ENCODE measurements at places on chromosomes 6 and 20.

- no peak for DNase-seq
These were observed 95.8 kb downstream of the ZDHHC14 start for GRCh38 chr6:157476797-157477196.

GRCh38 chr6:13913226-13914001 lies 11.3 kb upstream of the RNF182 start:
- no peak for DNase-seq

DNA sequence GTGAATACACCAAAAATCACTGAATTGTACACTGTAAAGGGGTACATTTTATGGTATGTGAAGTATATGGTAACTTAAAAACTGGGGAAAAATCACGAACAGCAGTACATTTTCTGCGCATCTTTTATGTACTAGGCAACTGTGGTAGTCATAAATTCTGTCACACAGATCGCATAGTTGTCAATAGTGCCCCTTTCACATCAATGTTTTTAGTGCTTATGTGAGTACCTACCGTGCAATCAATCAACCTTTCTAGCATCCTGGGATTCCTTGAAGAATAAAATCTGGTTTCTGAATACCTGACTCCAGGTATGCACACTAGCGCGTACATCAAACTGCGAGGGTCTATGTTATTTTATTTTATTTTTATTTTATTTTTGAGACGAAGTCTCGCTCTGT lies 637 bp upstream of the RPF2 start:
- DNase-seq, result no peak

GRCh38 chr20:9025643-9026042 lies 43.2 kb upstream of the PLCB4 start:
- DNase-seq, result no peak

DNA sequence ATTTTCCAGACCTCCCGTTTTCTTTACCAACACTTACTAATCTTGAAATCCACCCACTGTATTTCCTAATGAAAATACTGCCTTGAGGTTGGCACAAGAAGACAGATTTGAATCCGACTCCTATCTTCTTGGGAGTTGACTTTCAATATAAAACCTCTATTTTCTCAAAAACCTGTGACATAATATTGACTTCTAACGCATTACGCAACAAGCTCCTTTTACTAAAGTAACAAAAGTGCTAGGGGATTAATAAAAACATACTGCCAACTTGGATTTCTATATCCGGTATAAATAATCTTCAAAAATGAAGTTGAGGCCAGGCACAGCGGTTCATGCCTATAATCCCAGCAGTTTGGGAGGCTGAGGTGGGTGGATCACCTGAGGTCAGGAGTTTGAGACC lies 382.0 kb downstream of the PREX1 start:
- DNase-seq, result no peak

DNA sequence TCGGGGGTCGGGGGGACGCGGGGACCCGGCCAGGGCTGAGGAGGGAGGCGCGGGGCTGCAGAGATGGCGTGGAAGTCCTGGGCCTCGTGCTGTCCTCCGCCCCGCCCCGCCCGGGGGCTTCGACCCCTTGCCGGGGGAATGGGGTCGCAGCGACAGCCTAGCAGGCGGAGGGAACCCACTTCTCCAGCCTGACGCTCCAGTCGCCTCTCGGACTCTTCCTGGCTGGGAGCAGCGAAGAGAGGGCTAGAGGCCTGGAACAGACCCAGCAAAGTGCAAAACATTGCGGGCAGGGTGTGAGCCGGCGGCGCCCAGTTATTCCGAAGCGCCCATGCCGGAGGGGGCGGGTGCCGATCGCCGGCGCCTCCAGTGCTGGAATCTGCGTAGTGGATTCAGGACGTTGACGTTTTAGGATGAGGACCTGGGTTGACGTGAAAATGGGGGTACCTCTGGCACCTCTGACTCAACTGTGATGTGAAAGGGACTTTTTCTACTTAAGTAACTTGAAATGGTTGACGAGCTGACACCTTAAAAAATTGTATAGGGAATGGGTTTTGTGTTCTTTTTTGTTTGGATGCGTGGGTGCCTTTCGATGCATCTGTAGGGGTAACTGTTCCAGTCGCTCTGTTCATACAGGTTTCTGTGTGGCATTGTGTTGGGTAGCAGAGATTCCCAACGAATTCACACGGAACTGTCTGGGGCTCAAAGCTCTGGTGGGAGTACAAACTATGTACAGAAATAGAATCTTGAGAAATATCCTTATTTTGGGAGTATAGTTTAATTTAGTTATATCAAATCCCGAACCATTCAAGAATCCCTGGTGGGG lies 1.4 kb downstream of the SLC35F1 start:
- DNase-seq, result no peak

DNA sequence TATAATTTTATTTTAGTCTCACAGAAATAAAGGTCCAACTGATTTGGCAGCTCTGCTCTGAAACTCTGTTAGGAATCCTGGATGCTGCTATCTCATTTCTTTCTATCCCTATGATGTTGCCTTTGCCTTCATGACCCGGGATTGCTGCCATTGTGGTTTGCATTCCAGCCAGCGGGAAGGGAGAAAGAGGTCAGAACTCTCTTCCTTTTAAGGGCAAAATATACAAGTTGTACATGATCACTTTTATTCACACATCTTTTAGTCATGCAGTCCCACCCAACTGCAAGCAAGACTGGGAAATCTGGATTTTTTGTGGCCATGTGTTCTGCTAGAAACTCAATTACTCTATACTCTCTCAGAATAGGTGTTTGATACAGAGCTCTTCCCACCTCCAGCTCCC lies 263.1 kb upstream of the ZFP64 start:
- no peak for DNase-seq

- no peak for DNase-seq
These were observed at the start of gene RIPPLY2 for GRCh38 chr6:83853178-83854000. Gene RIPPLY2, plus strand, starts transcription at chr6:83853360. Its CDS starts 57 bp downstream, at chr6:83853417.

GRCh38 chr6:30152910-30153610 lies 8.0 kb downstream of the TRIM10 start:
- DNase-seq, result no peak

DNA sequence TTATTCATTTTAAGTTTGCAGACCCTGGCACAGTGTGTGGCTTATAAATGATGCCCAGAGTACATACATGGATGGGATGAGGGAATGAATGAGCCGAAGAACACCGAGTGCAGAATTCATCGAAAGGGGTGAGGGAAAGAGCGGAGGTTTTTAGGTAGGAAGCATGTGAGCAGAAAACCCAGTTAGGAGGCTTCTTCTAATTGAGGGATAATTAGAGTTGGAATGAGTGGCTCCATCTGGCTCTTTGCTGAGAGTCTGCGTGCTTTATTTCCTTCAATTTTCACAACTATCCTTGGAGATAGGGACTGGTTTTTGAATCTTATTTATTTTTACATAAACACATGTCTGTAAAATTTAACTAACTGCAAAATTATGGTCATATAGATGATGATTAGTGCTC lies 150.7 kb downstream of the DOK5 start:
- no peak for DNase-seq

DNA sequence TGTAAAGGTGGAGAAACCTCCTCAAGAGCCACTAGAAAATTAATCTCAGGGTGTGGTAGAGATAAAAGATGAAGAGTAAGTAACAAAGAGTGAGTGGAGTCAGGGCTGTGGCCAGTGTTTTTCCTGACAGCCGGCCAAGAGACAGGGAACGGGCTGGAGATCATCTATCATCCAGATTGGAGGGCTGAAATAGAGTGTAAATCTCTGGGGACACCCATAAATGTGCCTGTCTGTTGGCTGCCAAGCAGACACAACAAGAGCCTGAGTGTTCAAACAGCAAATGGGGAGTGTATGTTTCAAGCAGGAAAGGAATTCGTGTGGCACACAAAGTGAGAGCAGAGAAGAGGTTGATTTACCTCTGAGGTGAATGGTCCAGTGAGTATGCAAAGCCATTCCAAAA lies 326.4 kb upstream of the KHDRBS2 start:
- no peak for DNase-seq

- no peak for DNase-seq
These were observed 52.7 kb upstream of the PTGIS start for GRCh38 chr20:49620364-49621240.

DNA sequence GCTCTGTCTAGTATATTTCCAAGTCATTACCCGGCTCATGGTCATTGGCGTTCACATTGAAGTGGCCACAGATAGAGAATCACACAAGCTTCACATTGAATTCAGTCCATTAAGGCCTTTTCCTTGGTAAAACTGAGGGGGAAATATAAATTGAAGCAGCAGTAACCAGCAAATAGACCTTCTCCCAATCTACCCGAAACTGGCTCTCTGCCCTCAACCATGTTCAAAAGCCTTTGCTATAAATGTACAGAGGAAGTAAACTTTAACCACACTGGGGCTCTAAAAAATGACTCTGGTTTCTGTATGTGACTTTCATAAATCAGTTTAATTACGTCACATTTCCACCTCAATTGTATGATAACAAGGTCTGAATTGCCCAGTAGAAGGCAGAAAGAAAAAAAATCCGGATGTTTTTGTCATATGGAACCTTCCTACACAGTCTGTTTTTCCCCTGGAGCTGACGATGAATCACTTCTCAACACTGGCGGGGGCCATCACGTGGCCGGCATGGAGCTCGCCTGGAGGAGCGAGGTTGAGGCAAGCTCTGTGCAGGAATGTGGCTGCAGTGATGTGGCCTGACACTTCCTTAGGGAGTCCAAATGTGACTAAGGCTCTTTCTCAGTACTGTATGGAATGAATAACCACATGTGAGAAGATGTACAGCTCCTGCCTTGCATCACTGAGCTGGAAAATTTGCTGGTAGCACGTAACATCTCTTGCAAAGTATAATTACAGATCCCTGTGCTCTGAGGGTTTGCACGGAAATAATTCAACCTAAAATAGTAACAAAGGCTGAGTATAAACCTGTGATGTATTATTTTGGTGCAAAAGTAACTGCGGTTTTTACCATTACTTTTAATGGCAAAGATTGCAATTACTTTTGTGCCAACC lies 58.6 kb upstream of the SNX9 start:
- peak; percentile 50 for DNase-seq

- no peak for DNase-seq
These were observed 654.2 kb upstream of the MAP3K7 start for GRCh38 chr6:91240878-91241603.

DNA sequence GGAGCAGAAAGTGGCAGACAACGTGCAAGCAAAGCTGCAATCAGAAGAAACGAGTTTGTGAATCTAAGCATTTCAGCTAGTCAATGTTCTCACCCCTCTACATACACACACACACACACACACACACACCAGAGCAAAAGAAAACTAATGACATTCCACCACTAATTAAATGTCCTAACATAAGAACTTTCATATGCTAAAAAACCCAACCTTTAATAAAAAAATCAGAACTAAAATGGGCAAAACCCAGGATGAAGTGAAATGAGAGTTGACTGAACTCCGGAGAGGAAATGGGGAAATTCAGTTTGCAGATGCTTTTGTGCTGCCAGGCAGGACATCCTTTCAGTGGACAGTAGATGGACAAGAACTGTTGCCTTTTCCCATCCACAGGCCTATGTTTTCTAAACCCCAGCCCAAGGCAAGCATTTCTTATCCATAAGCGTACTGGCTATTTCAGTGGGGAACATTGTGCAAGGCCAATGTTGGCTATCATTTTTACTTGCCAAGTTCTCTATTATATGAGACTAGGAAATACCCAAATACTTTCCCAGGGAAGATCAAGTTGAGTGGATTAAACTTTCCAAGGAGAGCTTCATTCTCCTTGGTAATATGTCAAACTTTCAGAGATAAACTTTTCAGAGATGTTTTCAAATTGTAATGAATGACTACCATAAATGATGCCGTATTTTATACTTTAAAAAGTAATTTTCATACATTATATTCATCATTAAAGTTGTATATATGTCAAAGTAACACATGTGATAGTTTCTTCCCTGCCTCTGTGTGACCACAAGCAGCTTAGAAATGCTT lies 27.3 kb downstream of the RIN2 start:
- no peak for DNase-seq

GRCh38 chr20:1375515-1375914 lies 17.3 kb downstream of the FKBP1A start:
- no peak for DNase-seq

GRCh38 chr6:45626087-45626891 lies 248.6 kb upstream of the SUPT3H start:
- DNase-seq, result no peak

GRCh38 chr20:34083137-34083536 lies 28.9 kb downstream of the EIF2S2 start:
- DNase-seq, result no peak

- DNase-seq, result no peak
These were observed 87.7 kb downstream of the CDH22 start for GRCh38 chr20:46220455-46221207.

- no peak for DNase-seq
These were observed 18.9 kb downstream of the PKIG start for GRCh38 chr20:44601236-44601671.

- DNase-seq, result no peak
These were observed 305.2 kb upstream of the CITED2 start for GRCh38 chr6:139679516-139680179.

DNA sequence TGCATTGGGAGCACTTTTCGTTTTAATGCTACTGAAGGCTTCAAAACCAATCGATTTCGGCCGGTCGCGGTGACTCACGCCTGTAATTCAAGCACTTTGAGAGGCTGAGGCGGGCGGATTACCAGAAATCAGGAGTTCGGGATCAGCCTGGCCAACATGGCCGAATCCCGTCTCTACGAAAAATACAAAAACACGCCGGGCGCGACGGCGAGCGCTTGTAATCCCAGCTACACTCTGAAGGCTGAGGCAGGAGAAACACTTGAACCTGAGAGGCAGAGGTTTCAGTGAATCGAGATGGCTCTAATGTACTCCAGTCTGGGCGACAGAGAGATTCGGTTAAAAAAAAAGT lies 58.4 kb downstream of the TRIM38 start:
- no peak for DNase-seq

DNA sequence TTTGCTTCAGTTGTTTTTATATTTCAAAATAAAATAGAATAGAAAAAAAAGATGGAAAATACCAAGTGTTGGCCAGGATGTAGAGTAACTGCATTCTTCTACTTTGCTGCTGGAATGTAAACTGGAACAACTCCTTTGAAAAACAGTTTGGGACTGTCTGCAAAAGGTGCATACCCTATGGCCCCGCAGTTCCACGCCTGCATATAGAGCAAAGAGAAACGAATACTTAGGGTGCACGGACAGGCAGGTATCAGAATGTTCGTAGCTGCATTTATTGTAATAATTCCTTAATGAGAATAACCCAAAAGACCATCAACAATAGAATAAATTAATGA lies 603 bp upstream of the RAB23 start:
- no peak for DNase-seq

DNA sequence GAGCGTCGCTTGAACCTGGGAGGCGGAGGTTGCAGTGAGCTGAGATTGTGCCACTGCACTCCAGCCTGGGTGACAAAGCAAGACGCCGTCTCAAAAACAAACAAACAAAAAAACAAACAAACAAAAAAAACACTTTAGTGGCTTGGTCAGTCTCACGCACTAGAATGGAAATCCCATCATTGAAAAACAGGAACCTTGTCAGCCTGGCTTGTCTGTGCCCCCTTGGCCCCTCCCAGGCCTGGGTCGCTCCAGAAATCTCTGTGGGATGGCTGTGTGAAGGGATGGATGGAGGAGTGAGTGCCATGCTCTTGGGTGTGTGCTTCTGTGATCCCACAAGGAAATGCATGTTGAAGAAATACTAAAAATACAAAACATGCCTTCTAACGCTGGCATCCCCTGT lies 20.9 kb upstream of the NAA20 start:
- no peak for DNase-seq

- DNase-seq, result no peak
These were observed 652 bp downstream of the BMP6 start for GRCh38 chr6:7726416-7727085.

GRCh38 chr6:130143709-130144108 lies 79.0 kb downstream of the SAMD3 start:
- no peak for DNase-seq

- DNase-seq, result no peak
These were observed 35.1 kb upstream of the DUSP22 start for GRCh38 chr6:257031-257725.

- DNase-seq, result no peak
These were observed 3.0 kb upstream of the FBXO9 start for GRCh38 chr6:53062169-53062539.

All from stimulated activated CD4-positive, alpha-beta T cell treated with anti-CD3 and anti-CD28 coated beads, Interleukin-1b, Interleukin-23, amount 100 ng/mL, for 1 hour (primary cell).